ENCODE measurements at places on chromosomes 3 and 15. TPM values are rescaled to one million over a fixed set of nuclear protein-coding genes. Genes with fewer than 3 reads are reported as not detected.

The CPLX3 gene
- not detected for total RNA-seq

The ZBED2 gene
- total RNA-seq = 0.22 TPM

The ABI3BP gene
- total RNA-seq = 1.7 TPM

The ZNF501 gene
- not detected for total RNA-seq

The SHF gene
- total RNA-seq = 0.70 TPM

The WNT5A gene
- 1.0 TPM for total RNA-seq

The INAFM2 gene
- total RNA-seq = 6.8 TPM

The HOMER2 gene
- 17.5 TPM for total RNA-seq

The ANKDD1A gene
- total RNA-seq = 1.7 TPM

All from A549 treated with Mapracorat at 1 μM for 4 hours (cell line).